ENCODE measurements at places on chromosomes 6 and 20.

DNA sequence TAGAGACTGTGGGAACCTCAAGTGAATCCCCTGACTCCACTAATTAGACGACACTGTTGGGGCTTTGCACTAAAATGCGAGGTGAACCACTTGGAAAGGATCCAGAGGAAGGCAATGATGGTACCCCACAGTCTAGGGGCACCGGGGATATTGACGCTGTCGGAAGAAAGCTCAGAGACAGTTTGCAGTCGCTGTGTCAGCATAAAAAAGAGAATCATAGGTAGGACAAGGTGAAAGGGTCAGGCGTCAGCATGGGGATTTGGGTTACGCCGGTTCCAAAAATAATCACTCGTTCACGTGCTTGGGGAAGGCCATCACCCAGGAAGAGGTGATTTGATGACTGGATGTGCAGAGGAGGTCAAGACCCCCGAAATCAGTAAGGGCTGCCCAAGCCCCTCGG is 598.0 kb upstream of the NOX3 start:
- DNase-seq, result no peak

- DNase-seq, result no peak
Measured at GRCh38 chr6:150250826-150251225, 108.0 kb downstream of the PPP1R14C start.

- no peak for DNase-seq
Measured at GRCh38 chr20:18156045-18156444, 18.4 kb downstream of the KAT14 start.

DNA sequence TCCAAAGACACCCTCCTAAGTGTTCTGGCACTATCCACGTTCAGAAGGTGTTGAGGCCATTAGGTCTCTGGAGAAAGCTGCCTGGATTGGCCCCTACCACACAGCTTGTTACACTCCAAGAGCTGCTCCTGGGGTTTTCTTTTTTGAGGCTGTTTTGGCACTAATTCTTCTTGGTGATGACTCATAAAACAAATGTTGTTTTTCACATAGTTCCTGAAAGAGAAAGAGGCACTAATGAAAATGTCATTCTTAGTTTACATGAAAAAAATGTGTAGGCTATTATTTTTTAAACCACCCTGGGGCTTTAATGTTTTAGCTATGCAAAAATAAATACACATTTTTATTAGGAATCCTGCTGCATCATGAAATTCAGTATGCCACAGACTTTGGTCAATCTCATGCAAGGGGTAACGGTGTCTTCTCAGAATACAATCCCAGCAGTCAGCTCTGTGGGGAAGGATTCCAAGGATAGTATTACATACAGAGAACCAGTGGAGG is 38.1 kb downstream of the TBPL1 start:
- DNase-seq, result no peak

DNA sequence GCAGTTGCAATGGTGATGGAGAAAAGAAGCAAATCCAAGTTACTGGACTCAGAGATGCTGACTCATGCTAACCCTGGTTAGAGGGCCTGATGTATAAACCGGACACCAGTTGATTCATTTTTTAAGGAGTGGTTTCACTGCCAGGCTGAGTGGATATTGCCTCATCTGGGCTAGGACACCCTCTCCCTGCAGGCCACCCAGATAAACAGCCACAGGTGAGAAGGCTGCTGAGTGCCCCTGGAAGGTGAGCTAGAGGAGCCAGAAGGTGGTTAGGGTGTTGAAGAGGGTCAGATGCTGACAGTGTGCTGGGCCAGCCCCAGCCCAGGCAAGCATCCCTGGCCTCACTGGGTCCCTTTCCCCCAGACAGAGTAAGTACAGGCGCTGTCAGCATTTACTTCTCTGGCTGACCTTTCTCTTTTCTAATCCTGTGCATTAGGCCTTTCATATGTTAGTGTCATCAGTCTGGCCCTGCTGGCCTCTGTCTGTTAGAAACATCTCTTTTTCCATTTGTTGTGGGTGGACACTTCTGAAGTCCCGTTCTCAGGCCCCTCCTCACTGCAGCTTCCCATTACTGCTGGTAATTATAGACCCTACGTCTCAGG is 13.5 kb downstream of the EPB41L1 start:
- DNase-seq, result no peak

DNA sequence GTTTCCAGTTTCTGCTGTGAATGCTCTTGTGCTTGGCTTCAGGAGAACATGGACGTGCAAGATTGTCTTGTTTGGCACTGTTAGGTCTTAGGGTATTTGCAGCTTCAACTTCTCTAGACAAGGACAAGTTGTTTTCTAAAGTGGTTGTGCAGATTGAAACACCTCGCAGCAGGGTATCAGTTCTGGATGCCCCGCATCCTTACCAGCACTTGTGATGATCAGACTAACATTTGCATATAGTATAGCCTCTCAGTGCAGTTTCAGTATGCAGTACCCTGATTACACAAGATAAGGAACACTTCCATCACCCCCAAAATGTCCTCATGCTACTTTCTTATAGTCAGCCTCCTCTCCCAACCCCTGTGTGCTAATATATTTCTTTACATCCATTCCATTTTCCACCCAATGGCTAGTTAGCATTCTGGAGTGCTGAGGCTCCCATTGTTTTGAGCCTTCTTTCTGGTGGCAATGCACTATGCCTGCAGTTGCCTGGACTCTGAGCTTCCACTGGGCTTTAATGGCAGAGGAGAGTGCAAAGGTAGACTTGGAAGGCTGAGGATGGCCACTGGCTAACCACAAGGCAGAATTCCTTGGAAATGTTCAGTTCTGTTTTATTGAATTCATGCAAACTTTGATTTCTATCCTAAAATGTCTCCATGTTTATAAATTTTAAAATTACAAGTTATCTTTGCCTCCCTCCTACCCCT is 35.4 kb downstream of the KIF3B start:
- DNase-seq, result no peak

DNA sequence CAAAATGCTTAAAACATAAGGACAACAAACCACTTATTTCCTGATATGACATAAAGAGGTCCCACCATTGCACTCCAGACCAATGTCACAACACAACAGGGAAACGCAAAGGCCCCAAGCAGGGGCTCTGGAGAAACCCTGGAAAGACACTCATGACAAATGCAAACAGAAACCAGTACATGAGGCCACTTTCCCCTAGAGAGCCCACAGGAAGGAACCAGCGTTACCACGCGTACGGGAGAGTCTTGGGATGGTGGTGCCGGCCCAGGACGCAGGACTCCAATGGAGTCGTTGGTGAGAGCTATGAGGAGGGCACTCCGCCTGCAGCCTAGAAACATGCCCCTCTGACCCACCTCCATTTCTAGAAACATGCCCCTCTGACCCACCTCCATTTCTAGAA is 20.2 kb downstream of the GMEB2 start:
- DNase-seq, result no peak

- no peak for DNase-seq
Measured at GRCh38 chr6:20838113-20838512, 303.9 kb downstream of the CDKAL1 start.

DNA sequence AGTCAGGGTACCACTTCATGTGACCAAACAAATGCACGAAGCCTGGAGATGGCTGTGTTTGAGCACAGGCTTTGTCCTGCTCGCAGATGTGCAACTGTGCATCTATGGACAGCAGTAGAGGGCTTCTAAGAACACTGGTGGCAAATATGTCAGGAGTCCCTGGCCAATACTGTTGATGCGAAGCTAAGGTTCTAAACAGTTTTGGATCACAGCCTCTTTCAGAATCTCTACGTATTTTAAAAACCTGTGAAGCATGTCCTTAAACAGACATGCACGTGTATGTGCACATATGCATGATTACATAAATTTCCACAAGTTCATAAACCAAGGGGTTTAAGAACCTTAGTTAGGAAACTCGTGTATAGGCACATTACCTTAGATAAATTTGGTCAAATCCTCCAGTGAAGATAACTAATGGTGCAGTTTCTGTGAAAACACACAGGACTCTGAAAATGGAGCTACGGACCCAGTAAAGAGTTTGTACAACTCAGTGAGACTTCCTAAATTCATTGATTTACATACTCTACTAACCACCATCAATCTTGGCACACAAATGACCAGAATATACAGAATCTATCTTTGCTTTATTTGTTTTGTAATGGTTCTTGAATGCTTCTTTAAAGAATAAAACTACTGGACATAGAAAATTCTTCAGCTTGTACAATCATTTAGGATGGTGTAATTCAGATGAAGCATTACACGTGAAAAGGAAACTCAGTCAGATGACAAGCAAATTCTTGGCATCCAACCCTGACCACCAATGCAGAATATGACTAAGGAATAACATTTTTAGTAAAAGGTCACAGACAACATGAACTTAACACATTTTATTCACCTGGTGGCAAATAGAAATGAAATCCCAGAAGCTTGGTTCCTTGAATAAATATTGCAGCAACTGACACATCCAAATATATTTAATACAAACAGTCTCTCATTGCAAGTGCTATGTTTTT is 27.4 kb downstream of the KCNQ5 start:
- no peak for DNase-seq

GRCh38 chr6:137087902-137088301 is 43.1 kb upstream of the IL20RA start:
- no peak for DNase-seq

GRCh38 chr6:157438611-157439111 is 57.7 kb downstream of the ZDHHC14 start:
- no peak for DNase-seq

DNA sequence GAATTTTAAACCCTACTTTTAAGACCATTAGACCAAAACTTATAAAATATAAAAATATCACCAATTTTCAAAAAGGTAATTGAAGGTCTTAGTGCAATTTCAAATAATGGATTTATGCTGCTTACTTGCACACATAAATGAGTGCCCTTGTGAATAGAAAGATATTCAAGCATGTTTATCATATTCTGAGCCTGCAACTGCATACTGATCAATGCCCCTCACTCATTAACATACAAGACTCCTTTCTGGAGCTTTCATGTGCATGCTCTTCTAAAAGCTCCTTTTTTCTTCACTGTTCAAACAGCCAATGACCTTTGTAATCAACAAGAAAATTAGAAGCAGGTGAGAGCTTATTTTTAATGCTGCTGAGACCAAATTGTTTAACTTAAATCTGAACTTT is 1139.3 kb downstream of the HACE1 start:
- no peak for DNase-seq

DNA sequence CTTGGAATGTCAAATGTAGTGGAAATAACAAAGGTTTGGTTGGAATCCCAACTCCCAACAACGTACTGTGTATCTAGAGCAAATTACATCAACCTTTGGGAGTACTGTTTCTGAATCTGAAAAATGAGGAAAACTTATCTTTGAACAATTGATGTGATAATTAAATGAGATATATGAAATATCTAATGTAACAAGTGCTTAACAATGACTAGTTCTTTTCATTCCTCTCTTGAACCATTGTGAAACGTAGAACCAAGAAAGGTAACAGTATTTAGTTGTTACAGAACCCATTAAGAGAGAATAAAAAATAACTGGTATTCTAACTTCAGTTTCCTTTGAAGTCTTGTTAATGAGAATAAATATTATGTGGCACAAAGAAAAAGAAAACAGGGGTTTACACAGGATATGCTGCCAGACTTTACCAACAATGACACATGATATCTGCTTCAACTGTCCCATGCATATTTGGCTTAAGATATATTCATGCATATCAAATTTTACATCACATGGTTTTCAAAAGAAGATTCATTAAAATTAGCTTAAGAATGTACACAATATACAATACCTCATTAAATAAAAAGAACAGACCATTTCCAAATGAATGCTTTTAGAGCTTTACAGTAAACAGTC is 111.8 kb downstream of the ATG5 start:
- no peak for DNase-seq

GRCh38 chr20:49669601-49670189 is 44.0 kb downstream of the B4GALT5 start:
- DNase-seq, result no peak

GRCh38 chr20:41854765-41855164 is 236.6 kb upstream of the CHD6 start:
- no peak for DNase-seq

- no peak for DNase-seq
Measured at GRCh38 chr6:25316626-25317025, 37.5 kb downstream of the CARMIL1 start.

GRCh38 chr6:89758830-89759229 is 60.8 kb downstream of the MDN1 start:
- no peak for DNase-seq

GRCh38 chr20:48181261-48181935 is 396.1 kb upstream of the SULF2 start:
- no peak for DNase-seq

- DNase-seq, result no peak
Measured at GRCh38 chr20:4929686-4930397, 71.5 kb downstream of the SLC23A2 start.

DNA sequence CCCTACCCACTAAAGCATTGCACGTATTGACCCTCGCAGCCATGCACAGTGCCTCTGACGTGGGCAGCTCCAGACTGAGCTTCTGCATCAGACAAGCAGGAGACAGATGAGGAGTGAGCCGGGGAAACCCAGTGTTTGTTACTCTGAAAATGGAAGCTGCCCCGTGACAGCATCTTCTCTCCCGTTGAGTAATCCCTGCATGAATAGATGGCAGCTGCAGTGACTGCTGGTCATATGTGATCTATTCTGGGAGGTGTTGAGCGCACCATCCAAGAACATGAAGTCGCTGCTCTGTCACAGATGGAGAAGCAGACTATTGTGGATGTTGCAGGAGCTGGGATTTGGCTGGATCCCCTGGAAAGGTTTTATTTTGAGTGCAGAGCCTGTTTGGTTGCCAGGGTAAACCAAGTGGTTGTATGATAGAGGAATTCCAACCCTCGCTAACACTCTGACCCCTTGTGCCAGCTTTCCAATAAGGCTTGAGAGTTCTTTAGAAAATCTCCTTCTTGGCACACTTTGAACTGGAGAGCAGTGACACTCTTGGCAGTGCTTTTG is 242.2 kb downstream of the NRN1 start:
- no peak for DNase-seq

- DNase-seq, result no peak
Measured at GRCh38 chr20:61737812-61738443, 327.8 kb downstream of the TAF4 start.

- no peak for DNase-seq
Measured at GRCh38 chr6:55825402-55826051, 49.9 kb downstream of the BMP5 start.

GRCh38 chr6:56647172-56647762 is 4.6 kb upstream of the DST start:
- DNase-seq, result no peak

DNA sequence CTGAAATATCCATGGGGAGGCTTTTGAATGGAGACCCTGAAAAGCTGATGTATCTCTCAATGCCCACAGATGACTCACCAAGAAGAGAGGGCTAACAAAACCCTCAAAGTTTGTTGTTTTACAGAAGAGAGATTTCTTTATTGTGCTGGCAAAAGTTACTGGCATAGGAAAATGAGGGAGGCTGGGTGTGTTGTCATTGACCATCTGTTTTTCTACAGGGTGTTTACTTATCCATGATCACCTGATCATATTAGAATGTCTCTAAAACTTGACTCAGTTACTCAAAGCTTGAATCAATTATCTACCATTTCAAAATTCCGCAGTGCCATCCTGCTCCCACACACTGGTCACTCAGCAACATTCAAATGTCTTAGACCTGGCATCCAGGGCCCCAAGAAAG is 9.8 kb downstream of the NCOA6 start:
- no peak for DNase-seq

- no peak for DNase-seq
Measured at GRCh38 chr6:44102527-44102926, 24.7 kb downstream of the MRPL14 start.

GRCh38 chr20:1119128-1119505 is 715 bp downstream of the PSMF1 start:
- no peak for DNase-seq

Measured in activated CD8-positive, alpha-beta memory T cell treated with anti-CD3 and anti-CD28 coated beads for 1 hour (primary cell).